ENCODE measurements at places on chromosomes 1 and 21. TPM values are rescaled to one million over a fixed set of nuclear protein-coding genes. Genes with fewer than 3 reads are reported as not detected.

DENND4B gene
- 23.5 TPM for polyA plus RNA-seq

GNAT2 gene
- polyA plus RNA-seq, result 0.07 TPM

- no peak for DNase-seq
Observed at GRCh38 chr21:31847761-31848160, 25.1 kb upstream of the HUNK start.

USH2A gene
- not detected for polyA plus RNA-seq

- no peak for DNase-seq
Observed at GRCh38 chr1:21149855-21150432, 26.8 kb downstream of the EIF4G3 start.

- DNase-seq, result peak; percentile 41
Observed at GRCh38 chr1:35298464-35298863, 30.0 kb downstream of the ZMYM4 start.

DNA sequence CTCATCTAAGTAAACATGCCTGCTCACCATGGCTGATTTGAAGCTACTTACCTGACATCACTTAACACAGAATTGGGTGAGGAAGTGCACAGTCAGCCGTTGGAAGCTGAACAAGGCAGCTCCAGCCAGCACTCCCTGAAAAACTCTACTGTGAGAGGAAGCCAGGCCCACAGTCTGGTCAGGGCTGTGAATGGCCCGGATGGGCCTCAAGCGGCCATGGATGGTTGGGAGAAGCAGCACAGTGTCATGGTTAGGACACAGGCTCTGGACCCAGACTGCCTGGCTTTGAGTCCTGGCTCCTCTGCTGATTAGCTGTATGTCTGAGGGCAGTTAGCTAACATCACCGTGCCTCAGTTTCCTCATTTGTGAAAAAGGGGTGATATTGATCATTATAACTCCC lies 267.8 kb downstream of the GRIK3 start:
- DNase-seq, result no peak

GRCh38 chr21:19908390-19908789 lies 1089.8 kb upstream of the NCAM2 start:
- DNase-seq, result no peak

GRCh38 chr1:220918285-220918951 lies 39.2 kb downstream of the HLX start:
- DNase-seq, result no peak

GRCh38 chr1:180962178-180962577 lies 49.5 kb downstream of the KIAA1614 start:
- no peak for DNase-seq

DNA sequence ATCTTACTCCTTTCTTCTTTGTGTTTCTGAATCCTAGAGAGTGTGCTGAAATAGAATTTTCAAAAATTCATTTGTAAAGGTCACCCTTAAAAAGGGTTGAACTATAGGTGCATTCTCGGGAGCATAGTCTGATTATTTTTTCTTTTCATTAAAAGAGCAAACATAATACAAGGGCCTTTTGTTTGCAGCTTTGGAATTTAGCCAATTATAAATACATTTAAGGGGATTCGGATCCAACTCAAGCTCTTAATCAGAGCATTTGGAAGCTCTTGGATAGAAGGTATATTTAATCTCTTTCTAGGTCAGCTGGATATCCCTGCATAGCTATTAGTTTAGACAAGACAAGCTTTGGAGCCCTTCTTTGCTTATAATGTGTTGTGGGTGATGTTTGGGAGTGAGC lies 321.7 kb downstream of the HHAT start:
- DNase-seq, result no peak

GRCh38 chr1:59007820-59008598 lies 224.2 kb upstream of the JUN start:
- DNase-seq, result no peak

TARDBP gene
- polyA plus RNA-seq, result 183 TPM

LRRC53 gene
- polyA plus RNA-seq, result not detected

- no peak for DNase-seq
Observed at GRCh38 chr1:205275133-205275532, 46.4 kb downstream of the NUAK2 start.

- no peak for DNase-seq
Observed at GRCh38 chr1:90926971-90927370, 94.9 kb downstream of the ZNF644 start.

DNA sequence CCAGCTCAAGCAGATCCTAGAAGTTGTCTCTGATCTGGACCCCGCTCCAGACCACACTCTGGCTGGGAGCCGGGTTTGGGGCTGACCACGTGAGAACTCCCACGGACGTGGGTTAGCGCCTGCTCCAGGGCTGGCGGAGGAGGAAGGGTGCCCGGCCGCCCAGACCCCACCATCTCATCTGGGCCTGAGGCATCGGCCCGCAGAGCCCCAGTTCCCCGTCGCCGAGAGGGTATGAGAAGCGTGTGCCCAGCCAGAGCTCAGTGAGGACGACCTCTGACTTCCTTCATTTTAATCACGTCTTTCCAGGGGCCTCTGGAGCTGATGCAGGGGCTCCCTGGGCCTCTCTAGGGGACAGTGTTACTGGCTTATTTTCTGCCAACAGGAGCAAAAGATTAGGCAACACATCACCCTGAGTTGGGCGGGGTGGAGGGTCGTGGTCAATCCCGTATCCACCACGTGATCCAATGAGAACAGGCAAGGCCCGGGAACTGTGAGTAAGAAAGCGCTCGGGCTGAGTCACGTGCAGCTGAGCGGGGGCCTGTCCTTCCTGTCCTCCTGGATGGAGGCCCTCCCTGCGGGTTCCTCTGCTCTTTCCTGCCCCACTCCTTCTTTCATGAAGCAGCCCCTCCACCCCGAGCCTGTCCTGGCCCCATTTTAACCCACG lies 81.1 kb downstream of the SIK1 start:
- DNase-seq, result no peak

DNA sequence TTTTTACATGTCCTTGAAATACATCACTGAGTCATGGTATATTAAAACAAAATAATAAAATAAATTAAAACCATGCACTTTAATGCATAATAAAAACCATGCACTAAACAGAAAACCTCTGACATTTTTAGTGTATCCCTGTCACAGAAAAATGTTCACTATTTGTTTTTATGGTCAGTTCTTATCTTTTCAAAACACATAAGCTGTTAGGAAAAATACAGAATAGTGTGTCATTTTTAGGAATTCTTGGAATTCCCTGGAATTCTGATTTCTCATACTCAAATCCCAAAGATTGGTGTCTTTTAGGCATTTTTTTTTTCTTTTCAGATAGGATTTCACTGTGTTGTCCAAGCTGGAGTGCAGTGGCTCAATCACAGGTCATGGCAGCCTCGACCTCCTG lies 25.1 kb upstream of the TINAGL1 start:
- no peak for DNase-seq

DNA sequence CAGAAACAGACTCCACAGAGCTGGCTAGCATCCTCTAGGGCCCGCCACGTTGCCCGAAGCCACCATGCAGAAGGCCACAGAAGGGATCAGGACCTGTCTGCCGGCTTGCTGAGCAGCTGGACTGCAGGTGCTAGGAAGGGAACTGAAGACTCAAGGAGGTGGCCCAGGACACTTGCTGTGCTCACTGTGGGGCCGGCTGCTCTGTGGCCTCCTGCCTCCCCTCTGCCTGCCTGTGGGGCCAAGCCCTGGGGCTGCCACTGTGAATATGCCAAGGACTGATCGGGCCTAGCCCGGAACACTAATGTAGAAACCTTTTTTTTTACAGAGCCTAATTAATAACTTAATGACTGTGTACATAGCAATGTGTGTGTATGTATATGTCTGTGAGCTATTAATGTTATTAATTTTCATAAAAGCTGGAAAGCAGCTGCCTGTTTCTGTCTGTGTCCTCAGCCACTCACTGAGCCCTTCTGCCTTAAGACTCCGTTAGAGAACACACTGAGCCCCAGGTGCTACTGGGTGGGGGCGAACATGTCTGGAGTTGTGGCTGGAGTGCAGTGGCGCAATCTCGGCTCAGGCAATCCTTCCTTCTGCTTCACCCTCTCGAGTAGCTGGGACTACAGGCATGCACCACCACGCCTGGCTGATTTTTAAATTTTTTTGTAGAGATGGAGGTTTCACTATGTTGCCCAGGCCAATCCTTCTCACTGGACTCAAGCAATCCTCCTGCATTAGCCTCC lies 14.8 kb downstream of the MFSD2A start:
- no peak for DNase-seq

GRCh38 chr1:71068325-71069240 lies 12.3 kb downstream of the ZRANB2 start:
- no peak for DNase-seq

CFAP126 gene
- polyA plus RNA-seq, result 0.16 TPM

- no peak for DNase-seq
Observed at GRCh38 chr1:119795261-119796200, 15.7 kb downstream of the REG4 start.

BNIPL gene
- 0.04 TPM for polyA plus RNA-seq

GRCh38 chr1:2504225-2504948 lies 22.0 kb downstream of the PANK4 start:
- no peak for DNase-seq

SEMA6C gene
- 29.5 TPM for polyA plus RNA-seq

VANGL2 gene
- 0.18 TPM for polyA plus RNA-seq

GRCh38 chr21:44079846-44080245 lies 27.4 kb upstream of the PWP2 start:
- DNase-seq, result no peak

DMBX1 gene
- polyA plus RNA-seq, result not detected
